ENCODE measurements at places on chromosomes 11 and 22. TPM values are rescaled to one million over a fixed set of nuclear protein-coding genes. Genes with fewer than 3 reads are reported as not detected.
A peak's percentile ranks its signal among the peaks of the same experiment; 100 is the strongest.

The DBX1 gene
- total RNA-seq = not detected

The RNASEH2C gene
- total RNA-seq = 27.9 TPM

The OR5A1 gene
- not detected for total RNA-seq

The ZC3H12C gene
- 9.1 TPM for total RNA-seq

GRCh38 chr22:37225481-37225880 is 13.2 kb upstream of the SSTR3 start:
- peak; percentile 84 for DNase-seq

DNA sequence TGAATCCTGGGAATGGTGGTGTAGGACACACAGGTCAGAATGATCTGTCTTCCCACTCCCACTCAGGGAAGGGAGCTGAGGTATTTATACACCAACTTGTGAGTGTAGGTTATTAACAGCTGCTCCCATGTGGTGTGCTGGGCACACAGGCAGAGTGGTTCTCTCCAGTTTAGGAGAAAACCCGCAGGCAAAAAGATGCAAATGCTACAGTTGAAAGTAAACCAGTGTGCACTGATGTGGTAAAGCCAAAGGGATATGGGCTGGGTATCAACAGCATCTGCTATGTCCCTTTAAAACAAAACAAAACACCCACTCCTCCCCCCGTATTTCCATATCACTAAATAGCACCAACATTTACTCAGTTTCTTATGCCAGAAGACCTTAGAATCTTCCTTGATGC is 75.4 kb upstream of the SYT13 start:
- DNase-seq = no peak

DNA sequence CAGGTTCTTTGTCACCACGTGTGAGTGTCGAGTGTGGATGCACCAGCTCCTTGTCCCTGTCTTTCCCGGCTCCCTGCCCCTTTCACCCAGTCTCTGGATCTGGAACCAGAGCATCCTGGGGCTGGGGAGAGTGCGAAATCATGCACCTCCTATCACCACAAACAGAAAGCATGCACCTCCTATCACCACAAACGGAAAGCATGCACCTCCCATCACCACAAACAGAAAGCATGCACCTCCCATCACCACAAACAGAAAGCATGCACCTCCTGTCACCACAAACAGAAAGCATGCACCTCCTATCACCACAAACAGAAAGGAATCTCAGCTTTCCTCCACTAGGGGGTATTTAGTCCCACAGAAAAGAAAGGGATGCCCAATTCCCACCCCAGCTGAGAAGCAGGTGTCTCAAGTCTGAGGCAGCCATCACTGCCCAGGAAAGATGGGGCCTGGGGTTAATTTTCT is 5.9 kb upstream of the GLB1L3 start:
- no peak for DNase-seq

DNA sequence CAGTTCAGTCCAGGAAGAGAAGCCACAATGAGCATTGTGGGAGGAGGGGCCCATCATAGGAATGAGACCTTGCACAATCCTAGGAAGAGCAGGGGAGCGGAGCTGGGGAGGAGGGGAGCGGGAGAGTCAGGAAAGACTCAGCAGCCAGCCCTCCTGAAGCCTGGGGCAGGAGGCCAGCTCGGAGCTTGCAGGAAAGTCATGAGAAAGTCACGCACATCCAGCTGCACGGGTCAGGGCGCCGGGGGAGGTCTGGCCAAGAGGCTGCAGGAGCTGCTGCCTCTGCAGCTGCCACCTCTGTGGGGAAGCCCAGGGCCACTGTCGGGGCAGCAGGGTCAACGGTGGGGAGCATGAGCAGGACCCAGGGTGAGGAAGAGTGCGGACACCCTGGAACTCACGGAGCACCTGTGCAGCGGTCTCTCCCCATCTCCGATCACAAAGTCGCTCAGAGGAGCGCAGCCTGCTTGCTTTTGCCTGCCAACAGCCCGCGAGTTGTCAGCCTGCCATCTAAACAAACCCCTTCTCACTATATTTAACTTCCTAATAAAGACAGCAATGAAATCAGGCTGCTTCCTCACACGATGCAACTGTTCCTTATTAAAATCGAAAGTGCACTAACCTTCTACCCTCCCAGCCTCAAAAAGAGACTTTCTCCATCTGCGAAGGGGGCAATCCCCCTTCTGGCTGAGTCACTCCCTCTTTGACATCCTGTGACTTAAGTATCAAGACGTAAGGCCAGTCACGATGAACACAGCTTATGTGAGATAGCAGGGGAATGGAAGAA is 52.9 kb upstream of the RTL6 start:
- DNase-seq = peak; percentile 94

DNA sequence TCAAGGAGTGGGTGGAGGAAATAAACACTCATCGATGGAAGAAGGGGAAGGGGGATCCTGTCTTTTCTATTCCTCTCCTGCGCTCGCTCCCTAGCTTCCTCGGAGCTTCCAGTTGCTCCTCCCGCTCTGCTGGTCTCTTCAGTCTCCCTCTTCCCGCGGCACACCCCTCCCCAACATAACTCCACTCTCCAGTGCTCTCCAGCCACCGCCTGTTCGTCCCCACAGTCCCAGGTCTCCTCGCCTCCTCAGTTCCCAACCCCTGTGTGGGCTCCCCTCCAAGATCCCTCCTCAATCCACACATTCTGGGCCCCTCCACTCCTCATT is 438 bp downstream of the ZW10 start:
- DNase-seq = no peak

- DNase-seq = no peak
Measured at GRCh38 chr11:115119146-115119545, 385.1 kb downstream of the CADM1 start.

DNA sequence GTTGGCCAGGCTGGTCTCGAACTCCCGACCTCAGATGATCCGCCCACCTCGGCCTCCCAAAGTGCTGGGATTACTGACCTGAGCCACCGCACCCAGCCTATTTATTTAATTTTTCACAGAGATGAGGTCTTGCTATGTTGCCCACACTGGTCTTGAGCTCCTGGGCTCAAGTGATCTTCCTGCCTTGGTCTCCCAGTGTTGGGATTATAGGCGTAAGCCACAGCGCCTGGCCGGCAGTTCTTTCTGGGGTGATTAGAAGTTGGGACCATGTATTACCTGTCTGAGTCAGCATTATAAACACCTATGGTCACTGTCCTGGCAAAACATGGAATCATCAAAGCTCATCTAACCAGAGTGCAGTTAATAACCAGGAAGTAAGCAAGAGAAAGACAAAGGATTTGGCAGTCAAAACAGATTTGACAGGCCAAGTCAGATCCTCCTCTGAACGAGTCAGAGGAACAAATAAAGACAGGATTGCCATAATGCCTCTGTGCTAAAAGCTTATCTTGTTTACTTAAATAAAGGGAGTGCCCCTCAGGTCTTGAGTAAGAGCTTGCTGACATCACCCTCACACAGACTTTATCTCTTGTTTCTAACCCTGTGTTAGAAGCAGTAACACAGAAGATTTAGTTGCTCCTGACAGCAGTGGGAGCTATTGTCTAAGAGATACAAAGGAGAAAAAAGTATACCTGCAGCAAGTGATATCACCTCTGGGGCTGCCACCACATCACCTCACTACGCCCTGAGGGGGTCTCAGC is 3.7 kb downstream of the SERPIND1 start:
- DNase-seq = no peak

GRCh38 chr11:75400146-75400865 is 988 bp downstream of the RPS3 start:
- DNase-seq = no peak

GRCh38 chr11:131533998-131534397 is 163.6 kb downstream of the NTM start:
- DNase-seq = no peak

- no peak for DNase-seq
Measured at GRCh38 chr11:71934213-71934612, 5.4 kb downstream of the RNF121 start.

GRCh38 chr22:49749227-49749626 is 78.4 kb downstream of the BRD1 start:
- DNase-seq = no peak

GRCh38 chr11:125874556-125875124 is 12.8 kb upstream of the HYLS1 start:
- peak; percentile 76 for DNase-seq

DNA sequence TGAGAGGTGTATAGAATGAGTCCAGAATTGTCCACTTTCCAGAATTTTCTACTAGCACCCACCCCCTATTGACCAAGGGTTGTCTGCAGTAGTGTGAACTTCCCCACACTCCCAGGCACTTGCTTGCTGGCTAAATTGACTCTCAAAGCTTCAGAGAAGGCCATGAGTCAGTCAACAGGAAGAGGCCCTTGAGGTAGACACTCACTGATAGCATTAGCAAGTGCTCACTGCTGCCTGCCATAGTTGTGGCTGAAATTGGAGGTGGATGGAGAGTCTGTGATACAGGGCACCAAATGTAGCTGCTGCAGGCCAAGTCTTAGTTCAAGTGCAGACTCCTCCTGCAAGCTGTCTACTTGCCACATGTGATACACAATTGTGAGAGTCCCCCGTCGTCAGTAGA is 156.8 kb downstream of the SPON1 start:
- DNase-seq = no peak

GRCh38 chr11:66112601-66113499 is 42.8 kb downstream of the PACS1 start:
- peak; percentile 80 for DNase-seq

DNA sequence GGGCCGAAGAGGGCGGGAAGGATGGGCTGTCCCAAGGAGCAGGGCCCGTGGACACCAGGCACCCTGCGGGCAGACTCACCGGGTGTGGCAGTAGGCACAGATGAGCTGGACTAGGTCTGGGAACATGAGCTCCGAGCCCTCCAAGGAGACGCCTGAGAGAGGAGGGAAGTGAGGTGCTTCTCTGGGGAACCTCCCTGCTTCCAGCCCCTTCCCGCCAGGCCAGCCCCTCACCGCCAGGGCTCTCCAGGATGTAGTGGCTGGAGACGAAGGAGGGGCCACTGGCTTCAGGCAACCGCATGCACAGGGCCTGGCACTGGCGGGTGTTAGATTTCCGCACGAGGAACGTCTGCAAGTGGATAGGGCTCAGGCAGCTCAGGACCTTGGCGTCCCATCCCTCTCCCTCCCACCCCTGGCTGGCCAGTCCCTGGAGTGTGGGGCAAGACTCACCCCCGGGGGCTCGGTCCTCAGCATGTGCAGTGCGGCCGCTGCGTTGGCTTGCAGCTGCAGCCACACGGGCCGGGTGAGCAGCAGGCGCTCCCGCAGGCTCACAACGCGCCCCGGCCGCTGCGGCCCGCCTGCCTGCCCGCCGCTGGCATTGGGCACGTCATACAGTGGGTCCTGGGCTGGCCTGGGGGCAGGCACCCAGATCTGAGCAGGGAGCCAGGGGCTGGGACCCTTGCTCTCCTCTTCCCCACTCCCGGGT is 552 bp downstream of the RIN1 start:
- DNase-seq = peak; percentile 97

- no peak for DNase-seq
Measured at GRCh38 chr22:27387561-27387960, 414.0 kb downstream of the MN1 start.

GRCh38 chr11:3959015-3959902 is 103.8 kb downstream of the STIM1 start:
- DNase-seq = peak; percentile 81

DNA sequence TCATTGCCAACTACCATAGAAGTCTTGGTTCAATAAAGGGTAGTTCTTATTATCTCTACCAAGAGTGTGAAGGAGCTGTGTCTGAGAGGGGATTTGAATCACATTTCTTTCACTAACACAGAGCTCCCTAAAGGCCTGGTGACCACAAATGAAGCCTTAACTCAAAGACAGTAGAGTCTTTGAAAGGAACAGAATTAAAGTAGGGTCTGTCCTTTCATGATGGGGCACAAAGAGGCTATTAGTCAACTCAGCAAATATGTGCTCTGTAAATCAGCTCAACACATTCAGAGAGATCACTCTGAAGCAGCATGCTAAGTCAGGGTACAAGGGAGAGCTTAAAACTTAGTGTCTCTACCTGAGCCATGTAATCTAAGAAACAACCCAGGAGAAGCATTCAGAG is 212.4 kb upstream of the SYN3 start:
- no peak for DNase-seq

DNA sequence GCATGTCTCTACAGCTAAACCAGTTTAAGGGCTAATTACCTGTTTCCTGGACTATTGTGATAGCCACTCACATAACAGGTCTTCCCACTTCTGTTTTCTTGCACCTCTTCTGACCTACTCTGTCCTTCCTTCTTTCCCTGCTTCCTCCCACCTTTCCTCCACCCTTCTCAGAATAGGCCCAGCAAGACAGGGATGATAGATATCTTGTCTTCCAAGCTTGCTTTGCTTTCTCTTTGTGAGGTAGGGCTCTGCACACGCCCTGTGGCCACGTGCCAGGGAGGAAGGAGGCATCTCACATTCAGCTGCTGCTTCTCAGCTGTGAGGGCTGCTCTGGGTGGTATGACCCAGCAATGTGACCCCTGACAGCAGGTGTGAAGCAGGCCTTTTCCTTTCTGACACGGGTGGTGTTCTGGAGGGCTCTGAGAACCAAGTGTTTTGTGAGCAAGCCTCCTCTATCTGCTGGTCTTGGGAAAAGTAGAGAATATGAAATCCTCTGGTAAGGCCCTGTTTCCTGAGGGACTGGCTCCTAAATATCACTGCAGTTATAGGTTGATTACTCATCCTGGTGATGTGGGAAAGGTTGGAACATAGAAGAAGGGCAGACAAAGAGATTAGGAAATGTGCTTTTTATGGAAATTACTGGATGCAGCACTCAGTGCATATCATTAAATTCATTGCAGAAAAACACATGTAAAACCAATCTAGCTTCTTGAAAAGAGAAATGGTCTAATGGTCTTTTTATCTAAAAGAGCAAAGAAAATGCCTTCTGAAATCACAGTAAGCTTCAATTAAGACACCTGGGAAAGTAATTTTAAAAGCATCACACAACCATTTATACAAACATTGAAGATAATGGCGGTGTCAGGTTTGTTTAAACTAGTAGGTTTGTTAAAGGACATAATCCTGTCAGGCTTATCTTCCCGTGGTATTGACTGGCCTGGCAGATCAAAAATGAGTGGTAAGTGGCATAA is 8.5 kb downstream of the AMOTL1 start:
- DNase-seq = no peak

DNA sequence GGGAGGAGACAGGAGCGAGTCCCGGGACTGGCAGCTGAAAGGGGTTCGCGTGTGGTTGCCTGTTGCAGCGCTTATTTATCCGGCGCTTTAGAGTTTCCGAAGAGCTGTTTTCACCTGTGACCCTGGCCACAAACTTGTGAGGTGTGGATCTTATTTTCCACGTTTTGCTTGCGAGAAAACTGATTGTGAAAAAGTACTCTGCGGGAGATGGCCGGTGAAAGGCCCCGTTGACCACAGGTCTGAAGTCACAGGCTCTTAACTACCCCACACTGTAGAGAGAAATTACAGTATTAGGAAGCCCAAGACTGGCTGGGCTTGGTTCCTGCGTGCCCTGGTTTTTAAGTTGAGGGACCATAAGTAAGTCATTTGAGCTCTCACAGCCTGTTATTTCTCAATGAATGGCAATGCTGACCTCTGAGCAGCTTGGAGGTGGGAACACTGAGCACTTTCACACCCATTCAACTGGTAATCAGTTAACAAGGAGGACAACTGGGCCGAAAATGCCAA is 379 bp upstream of the RAB38 start:
- no peak for DNase-seq

- peak; percentile 39 for DNase-seq
Measured at GRCh38 chr11:106482917-106483785, 405.7 kb downstream of the AASDHPPT start.

GRCh38 chr11:114061681-114062049 is 2.2 kb downstream of the ZBTB16 start:
- peak; percentile 78 for DNase-seq

Data from osteoblast (primary cell).